Stimulated activated CD8-positive, alpha-beta memory T cell treated with anti-CD3 and anti-CD28 coated beads, Interleukin-15, amount 100 ng/mL, for 24 hours (primary cell): ENCODE measurements at places on chromosomes 7 and 10.

DNA sequence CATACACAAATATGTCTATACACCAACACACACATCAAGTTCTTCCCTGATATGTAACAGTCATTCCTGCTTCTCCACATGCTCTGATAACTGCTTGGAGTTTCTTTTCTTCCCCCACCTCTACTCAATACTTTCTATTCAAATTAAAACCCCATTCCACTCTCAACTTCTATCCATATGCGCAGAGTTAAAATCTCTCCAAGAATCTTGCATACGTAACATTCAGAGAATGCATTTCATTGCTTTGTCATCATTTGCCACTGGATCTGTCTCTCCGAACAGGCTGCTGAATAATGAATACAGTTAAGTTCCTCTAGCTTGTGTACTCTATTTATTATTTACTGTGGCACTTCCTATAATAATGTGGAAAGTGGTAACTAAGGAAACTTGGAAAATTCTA, 68.8 kb downstream of the DGKB start:
- DNase-seq = no peak

GRCh38 chr7:108376206-108376605, 80.0 kb downstream of the NRCAM start:
- no peak for DNase-seq

DNA sequence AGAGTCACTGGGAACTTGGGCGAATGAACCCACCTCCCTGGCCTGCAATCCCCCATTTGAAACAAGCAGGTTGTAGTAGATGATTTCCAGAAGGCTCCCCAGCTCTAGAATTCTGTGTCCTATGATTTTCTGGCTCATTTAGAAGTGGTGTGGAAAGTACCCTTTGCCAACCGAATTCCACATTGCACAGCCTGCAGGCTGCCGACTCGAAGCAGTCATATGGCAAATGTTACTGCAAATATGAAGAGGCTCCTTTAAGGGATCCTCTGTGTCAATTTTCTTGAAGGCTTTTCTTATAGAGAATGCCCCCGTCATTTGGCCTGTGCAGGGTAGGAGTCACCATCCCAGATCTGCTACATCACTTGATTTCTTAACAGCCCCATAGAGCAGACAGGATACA, 5.6 kb downstream of the PODXL start:
- DNase-seq = no peak

DNA sequence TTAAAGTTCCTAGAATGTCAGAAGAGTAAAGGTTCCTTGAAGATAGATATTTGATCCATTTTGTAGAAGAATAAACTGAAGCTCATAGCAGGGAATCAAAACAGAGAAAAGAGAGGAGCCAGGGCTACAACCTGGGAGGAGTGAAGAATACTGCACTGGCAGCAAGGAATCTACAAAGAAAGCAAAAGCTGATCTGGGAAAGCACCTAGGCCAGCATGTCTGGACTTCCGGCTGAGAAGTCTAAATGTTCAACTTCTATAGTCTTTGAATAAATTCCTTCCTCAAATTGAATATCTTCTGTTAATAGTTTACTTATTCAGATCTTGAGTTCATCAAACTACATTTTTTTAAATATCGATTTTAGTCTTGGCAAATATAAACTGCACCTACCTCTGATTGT, 78.2 kb downstream of the VPS41 start:
- DNase-seq = no peak

GRCh38 chr10:122716025-122716424, 16.4 kb upstream of the C10orf120 start:
- DNase-seq = no peak

GRCh38 chr10:57420881-57421280, 846.8 kb downstream of the IPMK start:
- no peak for DNase-seq

DNA sequence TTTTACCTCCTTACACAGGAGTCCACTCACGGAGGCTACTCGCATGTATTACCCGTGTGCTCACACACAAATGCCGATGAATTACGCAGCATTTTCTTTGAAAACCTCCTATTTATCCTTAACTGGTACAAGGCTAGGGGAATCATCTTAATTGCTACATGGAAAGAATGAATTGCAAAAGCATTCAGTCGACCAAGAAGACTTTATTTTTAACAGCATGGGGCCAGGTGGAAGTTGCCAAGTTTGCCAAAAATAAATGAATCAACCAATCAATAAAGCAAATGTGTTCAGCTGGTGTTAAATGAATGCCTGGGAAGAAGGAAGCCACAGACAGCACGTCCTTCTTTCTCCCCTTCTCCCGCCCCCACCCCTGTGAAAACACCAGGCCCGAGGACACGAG, 55.8 kb downstream of the CTBP2 start:
- DNase-seq = no peak
